ENCODE measurements at places on chromosomes 4 and X.

- no peak for DNase-seq
Measured at GRCh38 chr4:8701126-8702019, 108.8 kb downstream of the CPZ start.

GRCh38 chrX:40877887-40878286, 142.5 kb upstream of the MED14 start:
- DNase-seq: peak; percentile 40

DNA sequence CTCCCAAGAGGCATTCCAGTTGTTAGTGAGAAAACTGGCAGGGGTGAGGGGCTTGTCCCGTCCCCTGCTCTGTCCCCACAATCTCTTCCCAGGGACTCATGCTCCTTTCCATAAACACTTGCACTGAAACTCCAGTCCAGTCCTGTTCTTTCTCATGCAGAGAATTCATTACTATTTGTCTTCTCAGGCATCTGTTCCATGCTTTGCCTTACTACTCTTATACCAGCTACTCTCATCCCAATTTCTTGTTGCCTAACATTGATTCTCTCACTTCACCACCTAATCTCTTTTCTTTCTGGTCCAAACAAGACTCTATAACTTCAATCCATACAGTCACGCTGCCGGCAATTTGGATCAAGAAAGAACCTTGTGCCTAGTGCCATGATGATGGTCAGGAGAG, 97.1 kb upstream of the VEGFC start:
- no peak for DNase-seq

- DNase-seq: no peak
Measured at GRCh38 chr4:17535906-17536305, 20.9 kb downstream of the CLRN2 start.

GRCh38 chr4:4323705-4324534, 33.9 kb downstream of the ZBTB49 start:
- DNase-seq: no peak

GRCh38 chrX:71669492-71669891, 2.1 kb downstream of the LOC101059915 start:
- DNase-seq: no peak

- no peak for DNase-seq
Measured at GRCh38 chrX:130144509-130144908, 21.1 kb downstream of the AIFM1 start.

- DNase-seq: no peak
Measured at GRCh38 chr4:90536408-90536807, 409.2 kb downstream of the CCSER1 start.

DNA sequence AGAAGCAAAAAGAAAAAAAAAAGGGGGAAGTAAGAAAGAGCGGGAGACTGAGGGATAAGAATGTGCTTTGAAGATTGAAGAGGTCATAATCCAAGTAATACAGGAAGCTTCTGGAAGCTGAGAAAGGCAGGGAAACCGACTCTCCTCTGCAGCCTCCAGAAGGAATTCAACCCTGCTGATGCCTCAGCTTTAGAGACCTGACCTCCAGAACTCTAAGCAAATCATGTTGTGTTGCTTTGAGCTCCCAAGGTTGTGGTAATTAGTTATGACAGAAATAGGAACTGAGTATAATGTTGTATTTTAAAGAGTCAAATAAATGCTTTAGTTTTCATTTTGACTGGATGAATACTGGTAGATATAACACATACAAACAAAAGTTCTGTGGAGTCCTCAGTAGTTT, 48.0 kb upstream of the FAT1 start:
- DNase-seq: no peak

DNA sequence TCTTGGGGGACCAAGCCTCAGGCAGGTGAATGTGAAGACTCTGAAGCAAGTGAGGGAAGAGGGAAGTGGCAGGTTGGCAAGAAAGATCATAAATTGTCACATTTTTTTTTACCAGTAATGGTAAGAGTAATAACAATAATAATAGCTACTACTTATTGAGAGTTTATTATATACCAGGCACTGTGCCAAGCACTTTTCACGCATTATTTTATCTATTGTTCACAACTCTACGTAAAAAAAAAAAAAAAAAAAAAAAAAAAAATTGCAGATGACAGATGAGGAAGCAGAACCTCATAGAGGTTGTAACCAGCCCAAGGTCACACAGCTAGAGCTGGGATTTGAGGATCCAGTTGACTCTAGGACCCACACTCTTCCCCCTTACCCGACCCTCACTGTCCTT, 40.9 kb downstream of the TSC22D3 start:
- no peak for DNase-seq

DNA sequence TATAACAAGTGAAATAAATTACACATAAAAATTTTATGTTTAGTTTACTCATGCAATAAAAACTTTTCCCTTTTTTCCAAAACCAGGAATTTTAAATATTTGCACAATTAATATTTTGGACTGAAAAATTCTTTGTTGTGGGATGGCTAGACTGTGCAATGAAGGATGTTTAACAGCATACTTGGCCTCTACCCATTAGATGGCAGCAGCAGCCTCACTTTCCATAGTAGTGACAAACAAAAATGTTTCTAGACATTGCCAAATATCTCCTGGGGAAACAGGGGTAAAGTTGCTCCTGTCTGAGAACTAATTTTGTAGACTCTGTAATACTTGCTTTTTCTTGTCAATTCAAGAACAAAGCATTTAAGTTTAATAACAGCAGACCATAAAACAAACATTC, 49.8 kb downstream of the SCLT1 start:
- no peak for DNase-seq

DNA sequence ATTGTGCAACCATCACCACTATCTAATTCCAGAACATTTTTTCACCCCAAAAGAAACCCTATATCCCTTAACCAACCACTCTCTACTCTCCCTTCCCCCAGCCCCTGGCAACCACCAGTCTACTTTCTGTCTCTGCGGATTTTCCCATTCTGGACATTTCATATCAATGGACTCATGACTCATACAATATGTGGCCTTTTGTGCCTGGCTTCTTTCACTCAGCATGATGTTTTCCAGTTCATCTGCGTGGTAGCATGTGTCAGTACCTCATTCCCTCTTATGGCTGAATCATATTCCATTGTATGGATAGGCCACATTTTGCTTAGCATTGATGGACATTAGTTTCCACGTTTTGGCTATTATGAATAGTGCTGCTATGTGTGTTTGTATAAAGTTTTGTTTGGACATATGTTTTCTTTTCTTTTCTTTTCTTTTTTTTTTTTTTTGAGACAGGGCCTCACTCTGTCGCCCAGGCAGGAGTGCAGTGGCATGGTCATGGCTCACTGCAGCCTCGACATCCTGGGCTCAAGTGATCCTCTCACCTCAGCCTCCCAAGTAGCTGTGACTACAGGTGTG, 335.4 kb downstream of the BCOR start:
- no peak for DNase-seq

DNA sequence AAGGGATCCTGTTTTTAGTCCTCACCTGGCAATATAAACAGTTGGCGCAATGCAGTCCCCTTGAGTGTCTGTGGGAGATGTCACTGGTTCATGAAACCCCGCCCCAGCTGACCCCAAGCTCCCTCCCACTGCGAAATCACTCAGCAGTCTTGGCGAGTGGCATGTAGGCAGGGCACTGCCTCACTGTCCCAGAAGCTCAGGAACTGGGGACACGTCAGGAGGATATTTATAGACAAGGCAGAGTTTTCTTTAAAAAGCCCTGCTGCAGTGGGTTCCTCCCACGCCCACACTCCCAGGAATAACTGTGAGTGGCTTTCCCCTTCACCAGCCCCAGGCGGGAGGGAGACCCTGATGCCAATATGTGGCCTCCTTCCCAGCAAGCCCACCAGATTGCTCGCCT, 44.3 kb upstream of the PPP2R2C start:
- no peak for DNase-seq

DNA sequence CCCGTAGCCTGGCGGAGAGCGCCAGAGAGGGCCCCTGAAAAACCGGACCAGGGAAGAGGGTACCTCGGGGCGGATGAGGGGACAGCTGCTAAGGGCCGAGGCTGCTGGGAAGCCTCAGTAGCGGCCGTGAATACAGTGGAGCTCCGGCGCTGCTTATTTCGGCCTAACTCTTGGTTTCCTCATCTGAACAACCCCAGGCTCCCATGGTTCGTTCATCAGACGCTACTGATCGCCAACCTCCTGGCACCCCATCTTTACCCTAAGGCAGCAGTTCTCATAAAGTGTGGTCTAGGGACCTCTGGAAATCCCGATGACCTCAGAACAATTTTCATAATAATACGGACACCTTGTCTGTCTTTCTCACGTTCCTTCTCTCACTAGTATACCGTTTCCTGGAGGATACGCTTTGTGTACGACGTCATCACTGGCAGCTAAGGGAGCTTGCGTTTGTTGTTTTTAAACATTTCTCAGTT, 645 bp upstream of the RAB28 start:
- peak; percentile 43 for DNase-seq

- DNase-seq: no peak
Measured at GRCh38 chr4:101191302-101192098, 155.8 kb downstream of the PPP3CA start.
